ENCODE measurements at places on chromosomes 1 and 21.

- DNase-seq: no peak
These were observed 72.6 kb upstream of the HMGB4 start for GRCh38 chr1:33791251-33791650.

DNA sequence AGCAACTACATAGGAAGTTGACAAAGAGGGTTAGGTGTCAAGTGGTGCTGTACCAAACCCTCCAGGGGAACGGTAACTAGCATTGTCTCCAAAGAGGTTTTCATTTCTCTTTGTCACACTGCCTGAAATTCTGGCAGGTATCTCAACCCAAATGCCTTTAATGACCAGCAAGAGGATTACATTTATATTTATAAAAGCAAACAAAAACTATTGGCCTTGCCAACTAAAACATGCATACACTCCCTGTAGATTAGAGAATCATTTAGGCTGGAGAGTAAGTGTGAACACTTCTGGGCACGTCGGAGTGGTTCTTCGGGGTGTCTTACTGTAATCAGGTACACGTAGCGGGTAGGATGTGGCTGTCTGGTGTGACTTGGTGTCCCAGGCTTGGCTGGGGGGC lies 84.9 kb downstream of the VPS26C start:
- no peak for DNase-seq

DNA sequence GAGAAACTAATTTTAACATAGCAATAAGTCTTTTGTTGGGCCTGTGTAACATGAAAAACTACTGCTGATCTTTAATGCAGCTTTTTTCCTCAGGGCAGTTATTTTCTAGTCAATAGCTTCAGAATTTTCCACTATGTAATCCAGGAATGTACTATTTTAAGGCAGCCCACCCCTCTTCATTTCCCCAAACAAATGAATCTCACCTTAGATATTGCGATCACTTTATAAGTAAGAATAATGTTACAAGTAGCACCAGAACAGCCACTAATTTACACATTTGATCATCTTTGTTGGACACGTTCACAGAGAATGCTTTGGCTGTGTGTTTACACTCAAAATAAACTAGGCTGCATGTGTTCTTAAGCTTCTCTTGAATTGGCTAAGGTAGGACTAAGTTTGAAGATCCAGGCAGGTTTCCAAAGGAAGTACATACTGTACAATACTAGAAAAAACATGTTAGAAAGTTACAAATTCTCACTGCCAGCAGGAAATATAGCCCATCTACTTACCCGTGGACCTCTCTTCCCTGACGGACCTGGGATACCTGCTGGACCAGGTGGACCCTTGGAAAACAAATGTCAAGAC lies 41.7 kb downstream of the COL24A1 start:
- DNase-seq: no peak

GRCh38 chr1:112626193-112626592 lies 6.6 kb downstream of the CAPZA1 start:
- no peak for DNase-seq

DNA sequence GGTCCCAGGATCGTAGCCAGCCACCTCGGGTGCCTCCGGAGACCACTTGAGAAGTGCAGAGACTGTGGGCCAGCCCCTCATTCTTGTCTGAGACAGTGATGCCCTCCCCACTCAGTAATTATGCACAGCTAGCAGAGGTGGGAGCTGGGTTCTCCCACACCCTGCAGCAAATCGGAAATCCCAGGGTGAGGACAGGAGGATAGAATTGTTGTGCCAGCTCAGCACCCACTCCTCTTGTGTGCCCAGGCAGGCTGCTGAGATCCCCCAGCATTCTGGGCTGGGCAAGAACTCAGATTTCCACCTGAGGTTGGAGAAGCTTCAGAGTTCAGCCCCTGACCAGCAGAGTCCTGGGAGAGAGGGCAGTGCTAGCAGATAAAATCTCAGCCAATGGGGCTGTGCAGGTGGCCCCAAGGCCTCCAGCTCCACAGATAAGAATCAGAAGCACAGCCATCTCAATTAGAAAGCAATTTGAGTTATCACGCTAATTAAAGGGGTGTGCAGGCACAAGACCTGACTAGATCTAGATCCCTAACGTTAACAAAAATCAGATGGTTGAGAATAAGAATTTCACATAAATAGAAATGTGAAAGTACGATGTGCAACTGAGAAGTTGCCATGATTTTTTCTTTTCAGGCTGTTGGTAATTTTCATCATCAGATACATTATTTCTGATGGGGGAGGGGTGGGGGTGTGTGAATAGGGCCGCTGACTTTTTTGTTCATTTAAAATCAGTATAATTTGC lies 45.5 kb upstream of the IRF2BP2 start:
- no peak for DNase-seq

GRCh38 chr21:36188081-36188681 lies 31.6 kb downstream of the DOP1B start:
- no peak for DNase-seq

GRCh38 chr21:15875286-15875685 lies 145.5 kb downstream of the USP25 start:
- no peak for DNase-seq

DNA sequence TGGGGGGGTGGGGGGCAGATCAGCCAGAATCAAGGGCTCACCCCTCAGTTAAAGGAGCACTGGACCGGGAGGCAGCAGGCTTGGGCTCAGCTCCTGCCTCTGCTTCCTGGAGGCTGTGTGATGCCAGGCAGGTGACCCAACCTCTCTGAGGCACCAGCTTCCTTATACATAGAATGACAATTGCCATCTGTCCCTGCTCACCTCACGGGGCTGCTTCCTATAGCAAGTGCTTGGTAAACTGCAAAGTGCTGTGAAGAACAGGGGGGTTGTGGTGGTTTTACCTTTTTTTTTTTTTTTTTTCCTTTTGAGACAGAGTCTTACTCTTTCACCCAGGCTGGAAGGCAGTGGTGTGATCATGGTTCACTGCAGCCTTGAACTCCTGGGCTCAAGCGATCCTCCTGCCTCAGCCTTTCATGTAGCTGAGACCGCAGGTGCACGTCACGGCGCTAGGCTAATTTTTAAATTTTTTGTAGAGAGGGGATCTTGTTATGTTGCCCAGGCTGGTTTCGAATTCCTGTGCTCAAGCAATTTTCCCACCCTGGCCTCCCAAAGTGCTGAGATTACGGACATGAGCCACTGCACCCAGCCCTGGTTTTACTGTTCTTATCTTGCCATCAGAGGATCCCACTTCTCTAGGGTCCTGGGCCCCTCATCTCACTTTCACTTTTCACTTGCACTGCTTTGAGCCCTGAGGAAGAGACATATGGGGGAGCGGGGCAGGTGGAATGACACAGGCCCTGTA lies 11.6 kb downstream of the KCNQ4 start:
- no peak for DNase-seq

DNA sequence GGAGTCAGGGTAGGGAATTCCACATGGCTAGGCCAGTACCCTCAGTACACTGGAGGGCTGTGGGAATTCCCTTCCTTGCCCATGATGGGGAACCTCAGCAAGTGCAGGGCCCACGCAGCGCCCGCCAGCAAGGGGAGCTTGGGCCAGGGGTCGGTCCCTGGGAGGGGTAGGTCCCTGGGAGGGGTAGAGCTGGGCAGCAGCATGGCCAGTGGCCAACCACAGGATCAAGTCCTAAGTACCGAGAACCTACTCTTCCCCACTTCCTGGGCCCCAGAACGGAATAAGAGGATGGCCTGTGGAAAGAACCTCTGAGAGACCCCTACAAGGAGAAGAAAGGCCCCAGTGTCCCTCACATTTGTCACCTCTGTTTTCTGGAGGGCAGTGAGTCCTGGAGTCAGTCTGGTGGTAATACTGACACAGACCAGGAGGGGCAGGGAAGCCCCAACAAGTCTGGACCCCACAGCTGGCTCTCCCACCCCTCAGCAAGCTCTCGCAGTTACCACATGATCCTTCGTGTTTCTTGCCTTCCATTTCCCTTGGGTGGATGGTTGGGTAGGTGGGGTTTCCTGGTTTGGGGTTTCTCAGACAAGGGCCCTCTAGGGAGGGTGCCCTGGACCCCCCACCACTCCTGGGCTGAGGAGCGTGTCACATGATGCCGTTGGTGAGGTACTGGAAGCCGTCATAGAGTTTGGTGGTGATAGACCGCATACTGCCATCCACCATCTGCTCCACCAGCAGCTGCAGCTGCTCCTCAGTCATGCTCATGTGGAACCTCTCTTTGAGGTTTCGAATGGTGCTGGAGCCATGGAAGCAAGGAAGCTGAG lies 10.3 kb downstream of the ZNF687 start:
- no peak for DNase-seq

DNA sequence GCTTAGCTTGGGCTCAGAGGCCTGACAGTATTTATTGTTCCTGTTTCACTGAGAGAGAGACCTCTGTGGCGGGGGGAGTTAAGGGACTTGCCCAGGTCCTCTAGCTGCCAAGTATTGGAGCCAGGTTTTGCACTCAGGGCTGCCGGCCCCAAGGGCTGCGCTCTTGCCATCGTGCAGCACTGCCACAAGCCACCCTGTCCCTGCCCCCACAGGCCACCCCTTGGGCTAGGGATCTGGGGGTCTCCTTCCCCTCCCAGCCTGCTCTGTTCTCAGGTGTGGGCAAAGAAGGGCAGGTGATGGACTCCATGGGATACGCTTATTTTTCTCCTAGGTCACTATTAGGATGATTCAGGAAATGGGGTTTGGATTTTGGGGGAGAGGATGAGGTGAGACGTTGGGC lies 8.7 kb downstream of the KIAA1614 start:
- DNase-seq: no peak

DNA sequence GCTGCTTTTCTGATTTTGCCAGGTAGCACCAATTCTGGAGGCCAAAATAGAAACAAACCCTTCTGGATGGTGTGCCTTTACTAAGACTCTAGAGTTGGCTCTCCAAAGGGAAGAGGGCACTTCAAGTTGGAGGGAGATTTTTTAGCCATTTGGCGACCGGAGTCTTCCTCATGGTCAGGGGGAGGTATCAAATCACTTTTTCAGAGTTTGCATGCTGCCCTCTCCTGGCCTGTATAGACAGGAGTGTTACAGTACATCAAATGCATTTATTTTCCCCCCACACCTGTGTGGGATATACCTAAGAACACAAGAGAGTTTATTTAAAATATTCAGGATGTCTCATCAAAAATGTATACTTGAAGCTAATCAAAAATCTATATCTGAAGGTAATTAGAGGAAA lies 3.2 kb downstream of the GREM2 start:
- DNase-seq: no peak

DNA sequence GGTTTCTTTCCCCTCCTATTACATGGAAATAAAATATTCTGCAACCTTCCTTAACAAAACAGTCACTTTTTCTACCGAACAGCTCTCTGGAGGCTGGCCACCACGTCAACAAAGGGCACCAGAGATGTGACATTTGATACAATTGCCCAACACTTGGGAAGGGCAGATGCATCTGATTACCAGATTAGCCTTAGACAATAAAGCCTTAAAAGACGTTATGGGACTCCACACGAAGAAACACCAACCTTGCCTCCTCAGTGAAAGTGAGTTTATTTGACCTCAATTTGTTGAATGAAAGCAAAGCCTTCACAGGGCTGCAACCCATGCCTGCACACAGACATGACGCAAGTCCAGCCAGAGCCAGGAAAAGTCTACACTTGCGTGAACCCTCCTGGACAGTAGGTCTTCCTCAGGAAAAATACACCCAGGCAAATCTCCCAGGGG lies 136.1 kb downstream of the TGFBR3 start:
- DNase-seq: no peak

DNA sequence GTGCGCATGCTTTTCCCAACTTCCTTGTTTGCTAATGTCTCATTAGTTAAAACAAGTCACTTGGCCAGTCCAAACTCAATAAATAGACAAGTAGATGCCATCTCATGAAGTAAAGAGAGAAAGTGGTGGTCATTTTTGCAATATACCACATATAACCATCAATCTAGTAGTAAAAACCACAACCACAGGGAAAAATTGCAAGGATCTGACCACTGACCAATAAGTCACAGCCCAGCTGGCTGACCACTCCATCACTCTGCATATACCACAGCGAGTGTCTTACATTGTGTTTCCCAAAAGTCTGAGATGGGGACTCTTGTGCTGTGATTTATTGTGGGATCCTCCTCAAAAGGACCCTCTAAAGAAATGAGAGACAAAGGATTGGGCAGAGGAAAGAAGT lies 76.0 kb downstream of the FH start:
- DNase-seq: no peak

DNA sequence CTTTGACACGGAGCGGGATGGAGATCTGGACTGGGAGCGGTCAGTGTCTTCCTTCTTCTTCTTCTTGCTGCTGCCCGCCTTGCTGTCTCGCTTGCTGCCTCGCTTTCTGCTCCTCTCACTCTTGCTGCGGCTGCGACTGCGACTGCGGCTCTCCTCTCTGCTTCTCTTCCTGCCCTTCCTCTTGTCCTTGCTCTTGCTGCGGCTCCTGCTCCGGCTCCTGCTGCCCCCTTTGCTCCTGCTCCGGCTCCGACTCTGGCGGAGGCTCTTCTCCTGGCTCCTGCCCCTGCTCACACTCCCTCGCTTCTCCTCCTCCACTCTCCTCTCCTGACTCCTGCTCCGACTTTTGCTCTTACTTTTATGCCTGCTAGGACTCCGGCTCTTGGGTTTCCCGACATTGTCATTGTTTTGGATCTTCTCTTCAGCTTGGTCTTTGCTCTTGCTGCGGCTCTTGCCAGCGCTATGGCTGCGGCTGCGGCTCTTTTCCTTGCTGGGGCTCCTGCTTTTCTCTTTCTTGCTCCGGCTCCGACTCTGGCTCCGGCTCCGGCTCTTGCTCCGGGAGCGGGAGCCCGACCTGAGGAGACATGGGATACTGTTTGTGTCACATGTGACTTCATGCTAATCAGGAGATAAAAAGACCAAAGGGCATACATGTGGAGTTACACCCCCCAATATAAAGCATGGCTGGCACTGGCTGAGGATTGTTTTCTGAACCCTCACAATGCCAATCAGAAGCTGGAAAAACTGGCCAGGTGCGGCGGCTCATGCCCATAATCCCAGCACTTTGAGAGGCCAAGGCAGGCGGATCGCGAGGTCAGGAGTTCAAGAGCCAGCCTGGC lies 25.2 kb upstream of the TMEM200B start:
- no peak for DNase-seq

DNA sequence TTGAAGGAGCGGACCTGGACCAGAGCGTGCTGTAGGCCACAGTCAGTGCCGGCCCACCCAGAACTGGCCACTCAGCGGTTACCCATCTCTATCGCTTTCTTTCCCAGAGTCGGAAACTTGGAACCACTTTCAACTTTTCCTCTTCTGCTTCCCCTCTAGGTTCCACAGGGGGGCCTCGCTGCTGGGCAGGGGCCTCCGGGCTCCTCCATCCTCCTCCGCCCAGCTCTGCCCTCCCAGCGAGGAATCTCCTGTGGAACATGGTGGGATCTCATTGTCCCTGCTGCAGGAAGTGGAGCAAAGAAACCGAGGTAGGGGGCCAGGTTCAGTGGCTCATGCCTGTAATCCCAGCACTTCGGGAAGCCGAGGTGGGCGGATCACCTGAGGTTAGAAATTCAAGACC lies 139.2 kb downstream of the ETS2 start:
- DNase-seq: no peak
